ENCODE measurements at places on chromosomes 3 and 15. TPM values are rescaled to one million over a fixed set of nuclear protein-coding genes. Genes with fewer than 3 reads are reported as not detected.

- no peak overlapping the region for H3K4me3 ChIP-seq
- H3K27me3 ChIP-seq: no peaks in the 10 kb centered on the region
- no peak for DNase-seq
- H3K36me3 ChIP-seq: peaks cover 23% of the 10 kb centered on the region
- no peak overlapping the region for H3K27ac ChIP-seq
- H3K4me1 ChIP-seq: no peaks in the 10 kb centered on the region
These were observed 53.9 kb upstream of the MELTF start for GRCh38 chr3:197083486-197083885.

DNA sequence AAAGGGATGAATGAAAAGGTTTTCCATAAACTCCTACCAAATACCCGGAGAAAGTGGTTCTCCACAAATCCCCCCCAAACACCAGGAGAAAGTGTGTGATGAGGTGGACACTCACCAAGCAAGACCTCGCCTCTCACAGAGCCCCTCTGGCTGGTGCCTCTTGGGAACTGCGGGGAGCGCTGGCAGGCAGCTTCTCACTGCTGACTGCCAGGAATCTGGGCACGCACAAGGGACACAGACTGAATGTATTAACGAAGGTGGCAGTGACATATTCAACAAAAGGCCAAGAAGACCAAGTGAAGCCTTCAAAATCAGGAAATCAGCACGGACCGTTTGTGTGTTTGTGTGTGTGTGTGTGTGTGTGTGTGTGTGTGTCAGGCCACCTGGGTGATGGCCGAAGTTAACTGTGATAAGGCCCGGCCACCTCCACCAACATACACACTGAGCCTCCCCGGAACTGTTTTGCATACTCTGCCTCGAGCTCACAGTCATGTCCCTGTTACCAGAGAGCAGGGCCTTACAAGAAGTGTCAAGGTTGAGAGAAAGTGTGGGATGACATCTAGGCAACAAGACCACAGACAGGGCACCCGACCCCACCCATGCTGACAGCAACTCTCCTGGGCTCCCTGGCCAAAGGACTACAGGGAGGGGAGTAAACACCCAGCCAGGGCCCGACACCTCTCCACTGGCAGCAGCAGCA is 18.0 kb downstream of the ATP10A start:
- DNase-seq: no peak
- H3K27me3 ChIP-seq: no peaks in the 10 kb centered on the region
- H3K4me3 ChIP-seq: no peak overlapping the region
- H3K36me3 ChIP-seq: no peaks in the 10 kb centered on the region
- no peak overlapping the region for H3K27ac ChIP-seq

DNA sequence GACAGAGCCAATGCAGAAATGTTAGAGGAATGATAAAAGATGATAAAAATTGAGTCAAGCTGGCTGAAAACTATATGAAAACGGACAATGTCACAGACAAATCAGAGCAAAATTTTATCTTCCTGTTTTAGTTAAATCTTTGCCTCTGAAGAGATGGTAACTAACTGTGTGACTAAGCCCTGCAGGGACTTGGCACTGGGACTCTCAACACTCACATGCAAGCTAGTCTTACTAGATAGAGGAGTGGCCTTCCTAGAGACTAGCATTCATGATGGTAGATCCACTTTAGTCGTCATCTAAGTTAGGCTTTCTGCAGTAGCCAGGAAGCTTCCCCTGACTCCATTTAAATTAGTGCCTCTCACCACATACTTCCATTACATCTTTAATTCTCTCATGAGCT is 4.1 kb downstream of the CCDC191 start:
- DNase-seq: no peak
- no peaks in the 10 kb centered on the region for H3K36me3 ChIP-seq
- peaks cover 7% of the 10 kb centered on the region for H3K4me1 ChIP-seq

- no peak overlapping the region for H3K4me3 ChIP-seq
- H3K36me3 ChIP-seq: no peaks in the 10 kb centered on the region
- DNase-seq: no peak
- H3K27ac ChIP-seq: no peak overlapping the region
- no peaks in the 10 kb centered on the region for H3K4me1 ChIP-seq
- H3K27me3 ChIP-seq: no peaks in the 10 kb centered on the region
These were observed 18.4 kb downstream of the THOC7 start for GRCh38 chr3:63845215-63845614.

GRCh38 chr3:197368330-197368729 is 69.9 kb upstream of the DLG1 start:
- H3K36me3 ChIP-seq: no peaks in the 10 kb centered on the region
- peak overlapping the region; percentile 90 for H3K27ac ChIP-seq
- peaks cover 96% of the 10 kb centered on the region for H3K4me1 ChIP-seq
- no peaks in the 10 kb centered on the region for H3K27me3 ChIP-seq

DNA sequence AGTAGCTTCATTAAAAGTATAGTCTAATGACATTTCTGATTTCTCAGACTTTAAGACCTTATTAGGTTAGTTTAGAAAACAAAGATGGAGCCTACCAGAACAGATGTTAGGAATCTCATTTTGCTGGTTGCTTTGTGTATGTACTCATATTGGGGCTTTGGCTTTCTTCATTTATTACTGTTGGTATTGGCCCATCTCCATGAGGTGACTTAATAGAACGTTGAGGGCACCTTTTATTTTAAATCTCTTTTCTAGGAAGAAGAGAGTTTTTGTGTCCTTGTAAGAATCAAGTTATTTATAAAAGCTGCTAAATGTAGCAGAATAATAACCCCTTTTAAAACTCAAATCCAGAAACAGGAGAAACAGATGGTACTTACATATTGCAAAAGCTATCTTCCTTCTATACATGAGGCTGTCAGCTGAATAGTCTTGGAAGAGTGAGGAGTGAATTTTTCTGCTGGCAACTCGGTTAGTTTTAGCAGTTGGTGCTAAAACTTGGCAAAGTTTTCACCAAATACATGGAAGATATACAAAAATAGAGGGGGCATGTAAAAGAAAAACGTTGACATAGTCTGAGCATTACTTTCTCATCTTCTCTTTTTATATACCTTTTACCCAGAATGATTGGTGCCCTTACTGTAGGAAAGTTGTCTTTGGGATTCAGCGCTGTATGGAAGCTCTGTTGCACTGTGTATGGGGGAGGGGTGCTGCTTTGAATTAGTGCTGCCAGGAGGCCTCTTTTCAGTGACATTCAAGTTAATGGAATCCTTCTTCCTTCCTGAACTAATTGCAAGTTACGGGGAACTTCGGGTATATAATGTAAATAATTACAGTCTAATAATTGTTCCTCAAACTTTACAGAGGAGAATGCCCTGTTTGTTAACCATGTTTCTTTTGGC is 35.8 kb downstream of the CTNNB1 start:
- no peaks in the 10 kb centered on the region for H3K27me3 ChIP-seq
- H3K36me3 ChIP-seq: peaks cover 95% of the 10 kb centered on the region
- no peak for DNase-seq
- H3K4me3 ChIP-seq: no peak overlapping the region
- H3K4me1 ChIP-seq: no peaks in the 10 kb centered on the region

- no peaks in the 10 kb centered on the region for H3K36me3 ChIP-seq
- no peaks in the 10 kb centered on the region for H3K27me3 ChIP-seq
- no peak overlapping the region for H3K4me3 ChIP-seq
- H3K27ac ChIP-seq: no peak overlapping the region
These were observed 12.8 kb upstream of the GATA2 start for GRCh38 chr3:128505771-128506170.

DNA sequence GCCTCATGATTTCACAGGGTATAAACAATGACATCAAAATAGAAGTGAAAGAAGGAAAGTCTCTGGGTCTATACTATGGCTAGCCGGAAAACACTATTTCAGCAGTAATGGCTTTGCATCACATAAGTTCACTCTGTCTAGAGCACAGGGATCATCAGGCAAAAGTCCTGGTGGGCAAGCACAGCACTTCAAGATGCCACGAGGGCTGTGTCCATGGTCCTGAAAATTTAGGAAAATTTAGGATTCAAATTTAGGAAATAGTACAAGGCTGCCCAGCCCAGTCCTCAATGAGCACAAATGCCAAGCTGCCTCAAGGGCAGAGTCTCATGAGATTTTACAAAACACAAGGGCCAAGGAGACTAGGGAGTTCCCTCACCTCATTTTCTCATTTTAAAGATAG is 54.1 kb downstream of the RORA start:
- no peaks in the 10 kb centered on the region for H3K36me3 ChIP-seq
- H3K27ac ChIP-seq: no peak overlapping the region
- DNase-seq: no peak

DNA sequence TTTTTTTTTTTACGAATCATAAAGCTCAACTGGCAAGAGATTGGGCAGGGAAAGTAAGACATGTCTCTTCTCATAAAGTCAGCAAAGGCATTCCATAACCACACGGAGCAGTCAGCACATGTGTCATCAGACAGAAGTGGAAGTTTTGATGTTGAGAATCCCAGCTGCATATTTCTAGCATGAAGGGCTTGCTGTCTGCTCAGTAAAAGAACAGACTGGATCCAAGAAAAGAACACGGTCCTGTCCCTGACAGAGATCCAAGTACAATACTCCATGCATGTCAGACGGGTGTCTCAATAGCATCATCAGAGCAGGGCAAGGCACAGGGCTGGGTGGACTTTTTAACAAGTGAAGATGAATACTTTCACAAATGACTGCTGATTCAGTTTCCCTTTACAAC is 38.2 kb downstream of the ABI3BP start:
- H3K4me1 ChIP-seq: no peaks in the 10 kb centered on the region
- no peak overlapping the region for H3K4me3 ChIP-seq
- H3K27me3 ChIP-seq: no peaks in the 10 kb centered on the region
- H3K36me3 ChIP-seq: no peaks in the 10 kb centered on the region
- DNase-seq: no peak

DNA sequence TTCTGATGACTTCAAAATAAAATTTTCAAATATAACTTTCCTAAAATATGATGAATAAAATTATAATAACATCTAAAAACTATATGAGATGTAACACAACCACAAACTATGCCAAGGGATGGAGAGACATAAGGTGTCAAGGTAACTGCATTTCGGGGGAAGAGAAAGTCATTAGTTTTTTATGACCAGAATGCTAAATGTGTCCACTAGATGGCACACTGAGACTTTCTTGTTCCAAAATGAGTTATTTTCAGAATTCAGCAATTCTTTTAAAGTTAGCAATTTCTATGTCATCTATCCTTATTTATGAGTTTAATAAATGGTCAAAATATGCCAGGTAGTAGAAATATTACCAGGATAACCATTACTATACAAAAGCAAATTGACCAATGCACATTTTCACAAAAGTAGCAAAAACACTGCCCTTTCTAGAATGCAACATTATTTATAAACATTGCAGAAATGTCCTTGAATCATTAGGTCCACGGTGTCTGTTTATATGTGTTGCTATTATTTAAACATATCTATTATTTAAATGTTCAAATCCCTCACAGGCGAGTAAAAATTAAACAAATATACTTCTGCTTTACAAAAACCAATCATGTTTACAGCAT is 374.2 kb downstream of the PLCL2 start:
- no peak overlapping the region for H3K4me3 ChIP-seq
- no peaks in the 10 kb centered on the region for H3K36me3 ChIP-seq
- no peak overlapping the region for H3K27ac ChIP-seq
- no peaks in the 10 kb centered on the region for H3K4me1 ChIP-seq
- DNase-seq: peak; percentile 14

DNA sequence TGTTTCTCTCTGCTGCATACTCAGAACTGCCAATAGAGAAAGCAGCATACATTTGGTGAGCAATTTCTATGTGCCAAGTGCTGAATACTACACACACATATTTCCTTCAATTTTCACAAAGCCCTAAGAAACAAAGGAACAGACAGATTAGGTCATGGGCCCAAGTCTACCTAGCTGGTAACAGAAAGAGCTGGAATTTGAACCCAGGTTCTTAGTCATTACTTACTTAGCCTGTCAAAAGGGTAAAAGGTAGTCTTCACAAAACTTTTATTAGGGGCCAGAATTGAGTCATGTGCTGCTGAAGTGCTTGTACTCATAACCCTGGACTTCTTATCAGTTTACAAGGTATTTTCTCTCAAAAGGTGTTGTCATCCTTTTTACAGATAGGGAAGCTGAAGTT is 10.4 kb upstream of the ABHD17C start:
- no peaks in the 10 kb centered on the region for H3K4me1 ChIP-seq
- no peaks in the 10 kb centered on the region for H3K36me3 ChIP-seq
- no peak for DNase-seq
- H3K4me3 ChIP-seq: no peak overlapping the region
- H3K27me3 ChIP-seq: 0 out of 3 replicates have a peak, but pooled peaks cover 5% of the 10 kb centered on the region
- no peak overlapping the region for H3K27ac ChIP-seq

DNA sequence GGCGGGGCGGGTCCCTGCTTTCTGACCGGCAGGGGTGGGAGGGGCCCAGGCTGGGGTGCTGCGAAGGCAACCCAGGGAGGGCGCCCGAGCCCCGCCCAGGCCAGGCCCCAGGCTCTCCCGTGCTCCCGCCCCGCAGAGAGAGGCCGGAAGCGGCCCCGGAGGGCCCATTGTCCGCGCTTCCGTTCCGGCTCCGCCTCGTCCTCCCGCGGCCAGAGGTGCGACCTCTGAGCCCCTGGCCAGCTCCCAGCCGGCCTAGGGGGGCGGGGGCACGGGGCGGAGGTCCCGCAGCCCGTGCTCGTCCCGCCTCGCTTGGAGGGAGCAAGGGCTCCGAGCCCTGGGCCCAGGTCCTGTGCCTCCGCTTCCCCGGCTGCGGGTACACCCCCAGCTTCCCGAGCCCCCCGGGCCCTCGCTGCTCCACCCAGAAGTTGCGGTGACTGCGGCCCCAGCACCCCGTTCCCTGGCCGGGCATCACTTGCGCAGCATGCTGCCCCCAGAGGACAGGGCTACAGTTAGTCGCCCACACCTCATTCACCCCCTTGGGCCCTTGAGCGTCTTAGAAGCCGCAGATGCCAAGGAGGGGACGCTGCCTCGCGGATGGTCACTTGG is 20.4 kb upstream of the PLXND1 start:
- peak overlapping the region; percentile 67 for H3K4me3 ChIP-seq
- H3K36me3 ChIP-seq: no peaks in the 10 kb centered on the region
- peak overlapping the region; percentile 95 for H3K27ac ChIP-seq
- no peaks in the 10 kb centered on the region for H3K27me3 ChIP-seq
- peaks cover 63% of the 10 kb centered on the region for H3K4me1 ChIP-seq

DNA sequence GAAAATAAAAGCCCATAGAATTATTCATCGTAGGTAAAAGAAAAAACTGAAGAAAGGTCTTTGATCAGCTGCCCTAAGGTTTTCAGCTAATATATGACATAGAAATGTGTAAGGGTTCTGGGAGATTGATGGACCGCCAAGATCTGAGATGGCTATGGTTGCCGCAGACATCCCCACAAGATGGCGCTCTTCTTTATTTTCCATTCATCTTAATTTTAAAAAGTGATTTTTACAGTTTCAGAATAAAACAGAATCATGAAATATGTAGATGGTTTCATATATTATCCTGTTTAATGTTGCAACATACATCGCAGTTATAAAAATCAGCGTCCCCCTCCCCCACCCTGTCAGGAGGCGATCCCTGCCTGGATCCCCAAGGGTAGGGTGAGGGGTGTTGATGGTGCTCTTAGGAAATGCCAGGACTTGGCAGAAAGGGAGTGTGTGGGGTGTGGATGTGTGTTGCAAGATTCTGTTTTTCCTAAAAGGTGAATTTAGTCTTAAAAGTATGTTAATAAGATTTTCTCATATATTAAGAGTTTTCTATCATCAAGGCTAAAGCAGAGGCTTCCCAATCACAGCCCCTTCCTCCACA is 68.8 kb downstream of the ANXA2 start:
- no peak overlapping the region for H3K4me3 ChIP-seq
- H3K27ac ChIP-seq: no peak overlapping the region
- peaks cover 15% of the 10 kb centered on the region for H3K27me3 ChIP-seq
- H3K4me1 ChIP-seq: no peaks in the 10 kb centered on the region

- no peaks in the 10 kb centered on the region for H3K36me3 ChIP-seq
- DNase-seq: no peak
- no peaks in the 10 kb centered on the region for H3K4me1 ChIP-seq
These were observed 47.0 kb upstream of the PLXNA1 start for GRCh38 chr3:126935756-126936509.

Gene LNP1
- total RNA-seq: 6.0 TPM

Gene TRPM1
- not detected for total RNA-seq

Gene SAMD7
- total RNA-seq: not detected

Gene DAPK2
- 0.14 TPM for total RNA-seq

Measured in HepG2 (cell line).